HS-5 (cell line): ENCODE measurements at places on chromosomes 4 and X.

DNA sequence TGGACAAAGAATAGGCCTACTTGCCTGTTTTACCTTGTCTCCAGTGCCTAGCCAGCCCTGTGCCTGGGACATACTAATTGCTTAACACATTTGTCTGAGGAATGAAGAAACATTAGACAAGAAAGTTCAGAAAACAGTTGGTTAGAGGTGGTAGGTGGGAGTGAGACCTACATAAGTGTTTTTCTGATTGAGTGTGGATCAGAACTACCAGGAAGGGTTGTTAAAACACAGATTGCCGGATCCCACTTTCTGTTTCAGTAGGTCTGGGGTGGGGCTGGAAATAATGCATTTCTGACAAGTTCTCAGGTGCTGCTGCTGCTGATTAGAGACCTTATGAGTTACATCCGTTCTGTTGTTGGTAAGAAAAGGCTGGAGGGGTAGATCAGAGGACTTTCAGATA is 5.7 kb upstream of the JADE1 start:
- no peak for DNase-seq

GRCh38 chrX:13253223-13253622 is 66.6 kb downstream of the ATXN3L start:
- DNase-seq, result no peak

DNA sequence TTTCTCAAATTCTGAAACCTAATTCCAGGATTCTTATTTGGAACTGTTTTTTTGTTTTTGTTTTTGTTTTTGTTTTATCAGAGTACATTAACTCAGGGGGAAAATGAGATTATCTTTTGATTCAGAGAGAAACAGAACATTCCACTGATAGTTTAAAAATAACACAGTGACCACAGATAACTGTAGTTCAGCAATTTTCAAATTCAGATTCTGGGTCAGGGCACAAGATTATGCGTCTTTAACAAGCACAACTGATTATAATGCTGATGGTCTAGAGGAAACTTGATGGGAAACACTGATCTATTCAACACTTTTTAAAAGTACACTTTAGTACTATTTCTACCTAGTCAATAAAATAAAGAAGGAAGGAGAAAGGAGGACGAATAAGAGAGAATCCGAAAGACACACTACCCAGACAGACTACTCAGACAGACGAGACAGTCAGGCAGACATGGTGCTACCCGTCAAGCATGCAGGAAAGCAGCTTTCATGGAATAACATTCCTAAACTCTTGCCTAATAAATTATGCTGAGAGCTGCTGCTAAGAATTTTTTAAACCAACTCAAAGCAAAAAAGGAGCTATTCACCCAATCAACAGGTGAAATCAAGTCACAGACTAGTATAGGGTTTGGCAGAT is 59.0 kb downstream of the APBB2 start:
- no peak for DNase-seq

DNA sequence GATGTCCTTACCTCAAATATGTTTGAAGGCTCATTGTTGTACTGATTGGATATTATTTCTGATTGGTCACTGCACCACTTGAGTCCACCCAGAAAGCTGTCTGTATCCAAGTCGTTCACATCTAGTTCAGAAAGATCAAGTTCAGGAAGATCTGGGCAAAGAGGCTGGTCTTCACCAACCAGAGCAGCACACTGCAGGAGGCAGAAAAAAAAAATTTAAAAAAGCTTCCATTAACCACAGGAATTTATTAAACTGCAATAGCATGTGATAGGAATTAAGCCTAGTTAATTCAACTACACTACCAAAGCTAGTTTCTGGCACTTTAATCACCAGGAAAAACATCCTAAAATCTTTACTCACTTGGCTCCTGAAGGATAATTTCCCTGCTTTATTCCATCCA is 5.1 kb downstream of the PPARGC1A start:
- DNase-seq, result no peak

- peak; percentile 2 for DNase-seq
Measured at GRCh38 chr4:179465131-179465797, 2023.0 kb upstream of the AGA start.

GRCh38 chrX:39766085-39766726 is 331.6 kb downstream of the BCOR start:
- DNase-seq, result no peak

- no peak for DNase-seq
Measured at GRCh38 chr4:109511414-109511813, 48.6 kb upstream of the MCUB start.

- no peak for DNase-seq
Measured at GRCh38 chrX:12721042-12721441, 70.2 kb upstream of the PRPS2 start.

DNA sequence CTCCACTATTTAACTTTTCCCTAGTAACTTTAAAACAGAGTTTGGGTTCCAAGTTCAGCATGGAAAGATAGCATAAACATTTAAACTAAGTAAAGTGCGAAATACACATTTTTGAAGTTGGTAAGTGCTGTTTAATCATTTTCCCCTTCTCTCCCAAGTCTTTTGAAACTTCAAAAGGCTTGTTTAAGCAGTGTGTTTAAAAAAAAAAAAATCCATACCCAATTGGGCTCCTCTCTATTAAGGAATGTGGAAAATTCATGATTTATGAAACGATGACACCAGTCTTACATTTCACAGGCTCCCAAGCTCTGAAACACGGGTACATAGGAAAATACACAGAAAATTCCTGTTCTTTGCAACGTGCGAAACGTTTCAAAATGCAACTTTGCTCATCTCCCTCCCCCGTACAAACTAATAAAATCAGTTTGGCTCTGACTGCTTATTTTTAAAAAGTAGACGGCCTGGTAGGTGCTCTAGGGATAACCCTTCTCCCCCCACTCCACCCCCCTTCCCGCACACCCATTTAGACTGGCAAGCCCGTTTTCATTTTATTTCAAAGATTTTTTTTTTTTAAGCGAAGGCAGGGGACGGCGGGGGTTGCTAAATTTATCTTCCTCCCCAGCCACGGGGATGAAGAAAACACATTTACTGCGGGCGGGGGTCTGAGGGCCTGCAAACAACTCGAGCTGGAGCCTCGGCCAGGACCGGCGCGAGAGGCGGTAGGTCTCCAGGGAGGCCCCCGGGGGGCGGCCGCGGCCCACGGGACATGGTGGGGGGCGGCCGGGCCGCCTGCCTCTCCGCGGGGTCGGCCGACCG is 786 bp upstream of the ZFX start:
- DNase-seq, result peak; percentile 33

- no peak for DNase-seq
Measured at GRCh38 chrX:54043056-54043455, 1.2 kb downstream of the PHF8 start.

DNA sequence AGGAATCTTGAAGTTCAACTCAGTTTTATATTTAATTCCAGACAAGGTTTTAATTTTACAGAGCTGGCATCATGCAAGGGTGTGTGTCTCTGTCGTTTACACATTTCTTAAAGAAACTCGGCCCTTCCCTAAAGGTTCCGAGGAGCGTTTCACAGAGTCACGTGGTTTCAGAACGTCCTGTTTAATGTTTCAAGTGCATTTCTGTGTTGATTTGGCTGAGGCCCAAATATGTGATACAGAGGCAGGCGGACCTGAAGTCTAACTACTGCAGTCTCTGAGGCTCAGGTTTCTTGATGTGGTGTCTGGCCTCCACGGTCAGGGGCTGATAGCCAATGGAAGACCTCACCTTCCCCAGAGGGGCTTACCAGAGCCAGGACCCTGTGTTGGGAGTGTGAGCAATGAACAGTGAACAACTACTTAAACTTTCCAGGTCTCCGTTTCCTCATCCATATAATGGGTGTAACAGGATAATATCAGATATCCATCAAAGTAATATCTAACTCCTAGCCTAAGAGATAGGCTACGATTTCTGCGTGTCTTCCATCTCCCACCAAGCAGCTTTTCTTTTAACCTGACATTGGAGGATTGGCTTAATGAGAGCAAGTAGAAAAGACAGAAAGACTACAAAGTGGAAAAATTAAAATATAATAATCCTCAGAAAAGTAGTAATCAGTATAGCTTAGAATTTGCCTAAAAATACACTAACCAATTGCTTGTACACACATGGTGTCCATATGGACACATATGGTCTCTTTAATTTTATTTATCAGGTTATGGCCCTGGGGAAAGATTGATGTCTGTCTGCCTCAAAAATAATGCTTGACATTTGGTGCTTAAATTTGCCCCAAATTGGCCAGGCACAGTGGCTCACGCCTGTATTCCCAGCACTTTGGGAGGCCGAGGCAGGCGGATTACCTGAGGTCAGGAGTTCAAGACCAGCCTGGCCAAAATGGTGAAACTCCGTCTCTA is 50.0 kb upstream of the TRIM2 start:
- DNase-seq, result no peak

GRCh38 chrX:100830143-100830542 is 10.0 kb downstream of the CSTF2 start:
- DNase-seq, result no peak

DNA sequence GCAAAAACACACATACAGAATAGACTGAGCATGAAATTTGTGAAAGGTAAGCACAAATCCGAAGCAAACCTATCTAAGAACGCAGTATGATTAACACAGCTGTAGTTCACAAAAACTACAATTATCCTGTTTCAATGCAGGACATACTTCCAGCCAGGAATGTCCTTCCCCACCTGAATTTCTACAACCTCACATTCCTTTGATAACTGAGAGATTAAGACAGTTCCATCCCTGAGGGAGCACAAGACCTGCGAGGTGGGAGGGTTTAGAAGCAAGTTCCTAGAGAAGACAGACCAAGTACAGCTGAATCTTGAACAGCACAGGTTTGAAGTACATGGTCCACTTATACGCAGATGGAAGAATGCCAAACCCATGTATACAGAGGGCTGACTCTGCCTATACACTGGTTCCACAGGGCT is 10.6 kb downstream of the ABCG2 start:
- no peak for DNase-seq

- DNase-seq, result no peak
Measured at GRCh38 chrX:116111497-116111896, 59.0 kb upstream of the AGTR2 start.

- DNase-seq, result no peak
Measured at GRCh38 chrX:2549876-2550275, 49.1 kb upstream of the DHRSX start.

GRCh38 chr4:106351016-106351415 is 17.6 kb downstream of the GIMD1 start:
- DNase-seq, result no peak

- no peak for DNase-seq
Measured at GRCh38 chr4:2432991-2433530, 14.3 kb downstream of the CFAP99 start.

DNA sequence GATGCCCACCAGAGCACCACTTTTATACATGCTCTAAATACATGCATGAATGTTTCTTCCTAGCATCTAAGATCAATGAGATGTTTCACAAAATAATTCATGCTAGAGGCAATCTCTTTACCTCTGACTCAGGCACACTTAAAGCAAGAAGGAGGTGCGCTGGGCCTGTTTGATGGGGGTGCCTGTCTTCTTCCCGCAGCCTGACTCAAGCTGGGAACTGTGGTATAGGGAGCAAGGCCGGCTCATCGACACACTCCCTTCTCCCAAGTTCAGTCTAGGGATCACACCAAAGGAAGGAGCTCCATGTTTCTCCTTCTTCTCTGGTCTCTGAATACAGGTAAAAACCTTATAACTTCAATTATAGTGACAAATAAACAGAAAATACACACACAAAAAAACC is 333.8 kb upstream of the MAD2L1 start:
- DNase-seq, result no peak

DNA sequence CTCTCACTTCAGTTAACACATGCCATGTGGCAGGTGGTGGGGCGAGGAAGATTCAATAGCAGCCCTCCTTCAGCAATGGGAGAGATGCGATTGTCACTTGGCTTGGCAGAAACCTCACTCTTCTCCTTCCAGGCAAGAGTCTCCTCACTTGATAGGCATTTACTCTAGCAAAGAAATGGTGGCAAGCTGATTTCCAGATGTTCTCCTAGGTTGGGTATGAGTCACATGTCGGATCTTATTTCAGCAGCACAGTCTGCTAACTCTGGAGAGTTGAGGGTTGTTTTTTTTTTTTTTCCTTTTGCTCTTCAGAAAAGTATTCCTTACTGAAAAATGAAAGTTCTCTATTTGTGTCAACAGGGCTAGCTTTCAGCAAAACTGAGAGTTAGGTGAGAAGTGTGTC is 119.5 kb upstream of the CHRDL1 start:
- peak; percentile 28 for DNase-seq

GRCh38 chr4:112717856-112718255 is 80.9 kb downstream of the LARP7 start:
- no peak for DNase-seq

DNA sequence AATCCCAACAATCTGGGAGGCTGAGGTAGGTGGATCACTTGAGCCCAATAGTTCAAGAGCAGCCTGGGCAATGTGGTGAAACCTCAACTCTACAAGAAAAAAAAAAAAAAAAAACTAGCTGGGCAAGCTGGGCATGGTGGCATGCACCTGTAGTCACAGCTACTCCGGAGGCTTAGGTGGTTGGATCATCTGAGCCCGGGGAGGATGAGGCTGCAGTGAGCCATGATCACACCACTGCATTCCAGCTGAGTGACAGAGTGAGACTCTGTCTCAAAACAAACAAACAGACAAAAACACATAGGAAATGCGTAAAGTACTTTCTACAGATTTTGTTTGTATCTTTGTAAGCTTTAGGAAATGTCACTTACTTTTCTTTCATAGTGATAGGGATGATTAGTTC is 307.2 kb upstream of the NR3C2 start:
- no peak for DNase-seq

DNA sequence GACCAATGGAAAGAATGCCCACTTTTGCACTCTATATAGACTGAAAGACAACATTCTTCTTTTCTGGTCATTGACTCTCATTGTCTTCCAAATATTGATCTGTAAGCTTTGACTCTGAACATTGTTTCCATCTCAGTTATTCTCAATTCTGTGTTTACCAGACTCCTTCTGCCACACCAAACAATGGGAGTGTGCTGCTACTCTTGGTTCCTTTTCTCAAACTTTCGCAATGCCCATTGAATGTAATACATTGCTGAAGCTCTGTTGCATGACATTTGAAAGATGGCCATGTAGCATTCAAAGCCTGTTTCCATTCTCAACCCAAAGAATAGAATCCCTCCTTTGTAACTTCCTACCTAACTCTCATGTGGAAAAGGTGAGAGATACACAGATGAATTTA is 136.2 kb downstream of the BTC start:
- no peak for DNase-seq

DNA sequence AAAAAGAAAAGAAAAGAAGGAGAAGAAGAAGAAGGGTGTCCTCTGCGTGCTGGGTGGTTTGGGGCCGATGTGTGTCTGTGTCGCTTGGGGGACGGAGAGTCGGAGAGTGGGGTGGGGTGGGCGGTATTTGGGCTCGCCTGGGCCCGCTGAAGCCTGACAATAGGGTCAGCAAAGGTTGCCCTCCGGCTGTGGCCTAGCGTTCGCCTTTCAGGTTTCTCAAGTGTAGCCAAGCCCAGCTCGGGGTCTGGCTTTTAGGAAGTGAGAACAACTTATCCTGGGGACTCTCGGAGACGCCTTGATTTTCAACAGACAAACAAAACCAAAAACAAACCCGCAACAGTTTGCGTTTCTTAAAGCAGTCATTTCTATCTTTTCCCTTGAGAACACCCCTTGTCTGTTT is 4.1 kb upstream of the SOX3 start:
- DNase-seq, result no peak
